ENCODE measurements at places on chromosomes 12 and 14. TPM values are rescaled to one million over a fixed set of nuclear protein-coding genes. Genes with fewer than 3 reads are reported as not detected.

DNA sequence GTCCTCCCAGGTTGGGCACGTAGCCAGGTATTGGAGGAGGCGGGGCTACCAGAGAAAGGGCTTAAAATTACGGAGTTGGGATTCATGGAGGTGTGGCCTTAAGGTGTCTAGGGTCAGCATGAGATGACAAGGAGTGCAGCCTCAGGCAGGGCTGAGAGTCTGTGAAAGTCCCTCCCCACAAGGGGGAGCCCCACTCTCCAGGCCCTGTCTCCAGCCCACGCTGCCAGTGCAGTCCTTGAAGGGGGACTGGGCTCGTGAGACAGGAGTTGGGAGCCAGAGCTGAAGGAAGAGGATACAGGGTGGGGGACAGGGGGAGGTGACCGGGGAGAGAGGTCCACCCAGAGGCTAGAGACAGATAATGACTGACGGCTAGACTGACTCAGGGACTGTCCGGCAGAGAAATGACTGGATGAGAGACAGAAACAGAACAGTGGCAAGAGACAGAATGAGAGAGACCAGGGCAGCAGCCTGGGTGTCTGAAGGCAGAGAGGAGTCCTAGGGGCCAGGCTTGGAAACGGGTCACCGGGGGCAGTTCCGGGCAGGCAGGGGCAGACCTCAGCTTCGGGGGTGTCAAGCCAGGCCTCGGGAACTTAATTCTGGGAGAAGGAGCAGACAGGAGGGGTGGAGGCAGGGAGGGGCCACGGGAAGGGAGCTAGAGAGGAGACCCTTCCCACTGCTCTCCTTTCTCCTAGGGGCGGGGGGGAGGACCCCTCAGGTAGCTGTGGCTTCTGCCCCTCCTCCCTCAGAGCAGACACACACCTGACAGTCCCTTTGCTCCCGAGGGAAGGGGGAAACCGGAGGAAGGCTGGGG, 970 bp downstream of the CDH24 start:
- H3K4me3 ChIP-seq, result peak overlapping the region; percentile 86
- H3K36me3 ChIP-seq, result peaks cover 27% of the 10 kb centered on the region
- peaks cover 30% of the 10 kb centered on the region for H3K4me1 ChIP-seq
- DNase-seq, result no peak

- no peak overlapping the region for H3K4me3 ChIP-seq
- H3K4me1 ChIP-seq, result peaks cover 6% of the 10 kb centered on the region
- no peaks in the 10 kb centered on the region for H3K27me3 ChIP-seq
- no peak for DNase-seq
Observed at GRCh38 chr12:65537978-65538377, 259.5 kb downstream of the MSRB3 start.

- no peak overlapping the region for H3K4me3 ChIP-seq
- DNase-seq, result no peak
- H3K36me3 ChIP-seq, result no peaks in the 10 kb centered on the region
- peaks cover 1% of the 10 kb centered on the region for H3K4me1 ChIP-seq
Observed at GRCh38 chr14:68693926-68694325, 98.9 kb downstream of the ZFP36L1 start.

- no peak overlapping the region for H3K4me3 ChIP-seq
- no peaks in the 10 kb centered on the region for H3K36me3 ChIP-seq
- no peaks in the 10 kb centered on the region for H3K27me3 ChIP-seq
- H3K4me1 ChIP-seq, result peaks cover 4% of the 10 kb centered on the region
Observed at GRCh38 chr12:4211372-4211771, 62.2 kb upstream of the CCND2 start.

- H3K27ac ChIP-seq, result peak overlapping the region; percentile 60
- no peaks in the 10 kb centered on the region for H3K27me3 ChIP-seq
- no peak for DNase-seq
- H3K4me3 ChIP-seq, result no peak overlapping the region
- peaks cover 66% of the 10 kb centered on the region for H3K36me3 ChIP-seq
Observed at GRCh38 chr12:123254853-123255446, 16.7 kb downstream of the CDK2AP1 start.

DNA sequence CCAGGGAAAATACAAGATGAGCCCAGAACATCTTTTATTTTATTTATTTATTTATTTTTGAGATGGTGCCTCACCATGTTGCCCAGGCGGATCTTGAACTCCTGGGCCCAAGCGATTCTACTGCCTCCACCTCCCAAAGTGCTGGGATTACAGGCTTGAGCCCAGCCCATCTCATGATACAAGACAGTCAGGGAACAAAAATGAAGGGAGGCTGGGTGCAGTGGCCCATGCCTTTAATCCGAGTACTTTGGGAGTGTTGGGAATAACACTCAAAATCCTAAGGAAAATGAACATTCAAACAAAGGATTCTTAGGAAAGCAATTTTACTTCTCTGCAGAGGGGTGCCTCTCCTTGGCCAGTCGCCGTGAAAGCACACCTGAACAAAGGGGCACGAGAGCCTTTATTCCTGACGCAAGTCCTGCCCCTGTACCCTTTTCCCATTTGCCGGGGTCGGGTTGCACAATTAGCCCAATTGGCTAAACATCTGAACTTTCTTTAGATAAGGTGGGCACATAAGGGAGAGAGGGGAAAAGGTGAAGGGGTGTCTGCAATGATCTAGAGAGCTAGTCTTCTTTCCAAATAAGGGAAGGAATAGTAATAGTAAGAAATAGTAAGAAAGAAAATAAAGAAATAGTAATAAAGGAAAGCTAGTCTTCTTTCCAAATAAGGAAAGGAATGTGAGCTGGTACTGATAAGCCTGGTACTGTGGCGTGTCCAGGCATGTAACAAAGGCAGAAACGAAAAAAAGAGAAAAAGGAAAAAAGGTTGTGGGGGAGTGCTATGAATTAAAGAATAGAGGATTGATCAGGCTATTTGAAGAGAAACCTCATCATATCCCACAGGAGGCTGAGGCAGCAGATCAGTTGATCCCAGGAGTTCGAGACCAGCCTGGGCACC, 13.4 kb downstream of the NCAPD2 start:
- no peak for DNase-seq
- H3K36me3 ChIP-seq, result no peaks in the 10 kb centered on the region
- H3K4me3 ChIP-seq, result no peak overlapping the region
- no peaks in the 10 kb centered on the region for H3K27me3 ChIP-seq
- peak overlapping the region; percentile 33 for H3K27ac ChIP-seq

DNA sequence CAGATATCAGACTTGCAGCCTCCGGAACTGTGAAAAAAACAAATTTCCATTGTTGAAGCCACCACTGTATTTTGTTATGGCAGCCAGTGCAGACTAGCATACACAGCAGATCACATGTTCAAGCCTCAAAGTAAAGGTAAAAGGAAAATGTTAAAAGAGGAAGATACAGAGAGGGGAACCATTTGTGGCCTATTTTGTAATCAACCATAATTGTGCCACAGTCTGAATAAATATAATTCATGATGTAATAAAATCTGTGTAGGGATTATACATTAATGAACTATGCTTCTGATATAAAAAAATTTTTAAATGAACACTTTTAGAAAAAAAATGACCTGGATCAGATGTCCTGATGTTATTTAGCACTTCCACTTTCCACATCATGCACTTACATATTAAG, 79.6 kb downstream of the SLC16A7 start:
- H3K4me1 ChIP-seq, result peaks cover 6% of the 10 kb centered on the region
- no peaks in the 10 kb centered on the region for H3K27me3 ChIP-seq
- no peak overlapping the region for H3K4me3 ChIP-seq
- H3K36me3 ChIP-seq, result no peaks in the 10 kb centered on the region
- no peak overlapping the region for H3K27ac ChIP-seq

DNA sequence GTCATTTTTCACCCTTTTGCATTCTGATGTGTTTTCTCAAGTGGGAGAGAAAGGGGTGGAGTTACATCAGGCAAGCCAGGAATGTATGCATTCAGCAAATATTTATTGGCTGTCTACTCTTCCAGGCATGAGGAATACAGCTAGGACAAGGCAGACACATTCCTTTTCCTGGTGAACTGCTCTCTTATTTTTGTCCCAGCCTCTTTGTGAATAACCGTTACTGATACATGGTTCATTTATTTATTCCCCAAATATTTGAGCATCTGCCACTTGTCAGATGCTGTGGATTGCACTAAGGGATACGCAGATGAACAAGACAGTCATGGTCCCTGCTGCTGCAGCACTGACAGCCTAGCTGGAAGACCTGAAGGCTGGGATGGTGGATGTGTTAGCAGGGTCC, 6.1 kb downstream of the PELI2 start:
- peaks cover 7% of the 10 kb centered on the region for H3K4me1 ChIP-seq
- H3K27me3 ChIP-seq, result no peaks in the 10 kb centered on the region
- no peak for DNase-seq
- no peak overlapping the region for H3K4me3 ChIP-seq

- DNase-seq, result no peak
- peaks cover 11% of the 10 kb centered on the region for H3K4me1 ChIP-seq
- H3K27ac ChIP-seq, result no peak overlapping the region
- no peaks in the 10 kb centered on the region for H3K36me3 ChIP-seq
Observed at GRCh38 chr14:98834119-98834518, 437.9 kb downstream of the BCL11B start.

- no peaks in the 10 kb centered on the region for H3K27me3 ChIP-seq
- no peak overlapping the region for H3K27ac ChIP-seq
- H3K4me1 ChIP-seq, result peaks cover 19% of the 10 kb centered on the region
- no peak overlapping the region for H3K4me3 ChIP-seq
- no peak for DNase-seq
- H3K36me3 ChIP-seq, result no peaks in the 10 kb centered on the region
Observed at GRCh38 chr14:50070840-50071548, 45.4 kb downstream of the VCPKMT start.

DNA sequence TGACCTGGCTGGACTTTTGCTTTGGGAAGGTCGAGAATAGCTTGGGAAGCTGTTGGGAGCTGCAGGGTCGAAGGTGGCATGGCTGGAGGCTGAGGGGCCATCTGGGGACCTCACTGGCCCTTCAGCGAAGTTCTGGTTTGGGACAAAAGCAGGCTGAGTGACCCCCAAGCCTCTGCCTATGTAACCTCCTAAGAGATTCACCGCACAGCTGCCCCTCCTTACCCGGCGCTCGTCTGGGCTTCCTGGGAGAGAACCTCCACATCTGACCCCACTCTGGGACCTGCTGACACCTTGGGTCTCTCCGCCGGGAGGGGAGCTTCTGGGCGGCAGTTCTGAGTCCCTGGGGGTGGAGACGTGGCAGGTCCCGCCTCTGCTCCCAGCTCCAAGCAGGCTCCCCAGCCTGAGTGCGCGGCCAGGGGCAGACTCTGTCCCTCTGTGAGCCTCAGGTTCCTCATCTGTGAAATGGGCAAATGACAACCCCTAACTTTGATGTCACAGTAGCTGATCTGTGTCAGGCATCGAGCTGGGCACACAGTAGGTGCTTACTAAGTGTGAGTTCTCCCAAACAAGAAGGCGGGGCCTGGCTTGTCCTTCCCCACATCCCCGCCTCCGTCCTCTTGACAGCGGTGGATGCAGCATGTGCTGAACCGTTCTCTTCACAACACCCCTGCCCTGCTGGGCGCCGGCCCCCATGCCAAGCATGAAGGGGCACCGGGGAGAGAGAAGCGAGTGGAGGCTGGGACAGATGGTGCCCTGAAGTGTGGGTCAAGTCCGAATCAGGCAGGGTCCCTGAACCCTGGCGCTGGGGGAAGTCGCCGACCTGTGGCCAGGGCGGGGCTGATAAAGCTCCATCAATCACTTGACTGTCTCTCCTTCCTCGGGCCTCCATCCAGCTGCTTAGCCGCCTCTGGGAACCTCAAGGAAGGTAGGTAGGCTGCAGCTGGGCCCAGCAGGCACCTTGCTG, 3.8 kb downstream of the EXOC3L4 start:
- H3K27me3 ChIP-seq, result peaks cover 58% of the 10 kb centered on the region
- no peaks in the 10 kb centered on the region for H3K36me3 ChIP-seq
- H3K4me3 ChIP-seq, result no peak overlapping the region
- H3K4me1 ChIP-seq, result peaks cover 46% of the 10 kb centered on the region
- no peak overlapping the region for H3K27ac ChIP-seq

DNA sequence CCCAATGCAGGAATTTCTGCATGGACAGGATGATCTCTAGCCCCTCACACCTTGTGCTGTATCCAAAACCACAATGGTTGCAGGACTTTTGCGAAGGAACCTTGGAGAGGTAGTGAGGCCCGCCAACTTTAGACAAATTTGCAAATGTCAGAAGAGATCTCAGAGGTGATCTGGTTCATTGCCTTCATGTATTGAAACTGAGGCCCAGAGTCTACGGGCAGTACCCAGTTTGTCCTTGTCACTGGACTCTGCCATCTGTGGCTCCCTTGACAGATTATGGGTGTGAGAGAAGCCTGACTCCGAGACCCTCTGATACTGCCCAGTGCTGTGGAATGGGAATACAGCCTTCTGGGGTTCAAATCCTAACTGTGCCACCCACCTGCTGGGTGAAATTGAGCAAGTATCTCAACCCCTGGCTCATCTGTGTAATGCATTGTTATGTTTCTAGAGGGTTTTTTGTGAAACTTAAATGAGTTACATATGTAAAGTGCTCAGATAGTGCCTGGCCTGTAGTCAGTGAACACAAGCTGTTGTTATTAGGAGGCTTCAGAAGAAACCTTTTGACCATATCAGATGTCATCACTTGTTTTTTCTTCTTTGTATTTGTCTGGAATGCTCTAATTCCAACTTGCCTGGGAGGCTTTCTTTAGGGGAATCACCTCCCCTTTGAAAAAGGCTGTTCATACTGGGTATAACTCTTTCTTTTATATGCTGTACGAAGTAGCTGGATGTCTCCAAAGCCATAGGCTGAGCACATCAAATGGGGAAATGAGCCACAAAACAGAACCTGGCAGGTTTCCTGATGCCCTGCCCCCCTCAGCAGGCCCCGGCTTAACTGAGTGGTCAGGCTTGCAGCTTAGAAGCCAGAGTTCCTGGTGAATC, 71.4 kb upstream of the SRSF5 start:
- H3K4me3 ChIP-seq, result no peak overlapping the region
- no peak for DNase-seq
- peak overlapping the region; percentile 82 for H3K27ac ChIP-seq
- no peaks in the 10 kb centered on the region for H3K36me3 ChIP-seq
- no peaks in the 10 kb centered on the region for H3K27me3 ChIP-seq

The ACOT6 gene
- total RNA-seq, result not detected

The BICDL1 gene
- 24.4 TPM for total RNA-seq

The DAO gene
- not detected for total RNA-seq

The RERGL gene
- 0.48 TPM for total RNA-seq

The RAPGEF3 gene
- total RNA-seq, result 12.9 TPM

The SCN8A gene
- 1.1 TPM for total RNA-seq

The TEX22 gene
- total RNA-seq, result not detected

All from esophagus squamous epithelium (tissue), 5 donors.